K562 (cell line): ENCODE measurements at places on chromosomes 12 and 14.
A peak's percentile ranks its signal among the peaks of the same experiment; 100 is the strongest.

GRCh38 chr12:53180931-53181645, 363 bp upstream of the CSAD start:
- DNase-seq = peak; percentile 91

DNA sequence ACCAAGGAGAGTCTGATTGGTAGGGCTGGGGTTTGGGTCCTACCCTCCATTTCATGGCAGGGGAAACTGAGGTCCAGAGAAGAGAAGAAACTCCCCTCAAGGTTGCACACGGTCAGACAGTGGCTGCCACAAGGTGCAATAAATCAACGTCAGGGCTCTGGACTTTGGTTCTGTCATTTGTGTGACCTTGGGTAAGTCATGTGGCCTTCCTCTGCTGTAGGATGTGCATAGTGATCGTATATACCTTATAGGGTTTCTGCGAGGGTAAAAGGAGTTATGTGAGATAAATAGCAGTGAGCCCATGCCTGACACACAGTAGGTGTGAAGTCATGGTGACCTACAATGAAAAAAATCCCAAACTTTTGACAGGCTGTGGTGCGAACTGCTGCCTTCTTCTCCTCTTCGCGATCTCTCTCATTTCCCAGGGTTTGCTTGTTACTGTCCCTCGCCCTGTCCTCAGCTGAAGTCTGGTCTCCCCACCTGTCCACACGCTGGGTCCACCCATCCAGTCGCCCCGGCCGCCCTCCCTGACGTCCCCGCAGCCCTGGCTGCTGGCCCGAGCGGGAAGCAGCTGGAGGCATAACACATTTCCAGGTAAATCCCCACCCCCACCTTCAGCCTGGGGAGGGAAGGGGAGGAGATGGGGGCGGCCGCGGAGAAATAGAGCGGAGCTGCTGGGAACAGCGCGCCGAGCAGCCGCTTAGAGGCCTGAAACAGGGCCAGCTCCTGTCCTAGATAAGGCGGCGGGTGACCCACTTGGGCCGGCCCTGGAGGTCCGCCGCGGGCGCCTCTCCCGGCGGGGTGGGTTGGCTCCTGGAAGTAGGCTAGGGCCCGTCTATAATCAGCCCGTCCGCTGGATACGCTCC, 1.8 kb upstream of the FAM222A start:
- peak; percentile 58 for DNase-seq

- DNase-seq = no peak
Measured at GRCh38 chr14:93787465-93788292, 606 bp downstream of the PRIMA1 start.

DNA sequence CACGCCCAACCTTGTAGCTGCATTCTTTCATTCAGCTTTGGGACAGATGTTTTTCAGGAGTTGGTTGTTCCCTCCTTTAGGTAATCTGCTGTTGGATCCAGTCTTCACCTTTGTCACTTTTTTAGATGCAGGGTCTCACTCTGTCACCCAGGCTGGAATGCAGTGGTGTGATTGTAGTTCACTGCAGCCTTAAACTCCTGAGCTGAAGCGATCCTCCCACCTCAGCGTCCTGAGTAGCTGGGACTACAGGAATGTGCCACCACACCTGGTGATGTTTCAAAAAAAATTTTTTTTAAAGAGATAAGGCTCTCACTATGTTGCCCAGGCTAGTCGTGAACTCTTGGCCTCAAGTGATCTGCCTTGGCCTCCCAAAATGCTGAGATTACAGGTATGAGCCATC, 164.3 kb downstream of the KTN1 start:
- DNase-seq = no peak

- DNase-seq = peak; percentile 63
Measured at GRCh38 chr12:132686825-132687210, 324 bp downstream of the POLE start.

DNA sequence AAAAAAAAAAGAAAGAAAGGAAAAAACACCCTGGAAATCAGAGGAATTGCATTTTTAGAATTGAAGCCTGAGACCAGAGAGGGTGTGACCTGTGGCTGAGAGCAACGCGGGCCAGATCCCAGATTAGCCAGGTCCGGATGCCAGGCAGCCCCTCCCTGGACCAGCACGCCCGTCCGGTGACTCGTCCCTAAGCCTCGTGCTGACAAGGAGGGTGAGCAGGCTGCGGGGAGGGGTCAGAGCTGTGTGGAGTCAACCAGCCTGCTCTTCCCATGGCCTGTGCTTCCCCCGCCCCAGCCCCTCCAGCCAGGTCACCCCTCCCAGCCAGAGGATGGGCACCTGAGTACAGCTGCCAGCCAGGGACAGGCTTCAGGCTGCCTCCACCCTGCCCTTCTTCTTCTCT, 4.2 kb upstream of the KLC1 start:
- DNase-seq = no peak

- DNase-seq = peak; percentile 9
Measured at GRCh38 chr12:2893007-2893406, 2.3 kb downstream of the TULP3 start.

DNA sequence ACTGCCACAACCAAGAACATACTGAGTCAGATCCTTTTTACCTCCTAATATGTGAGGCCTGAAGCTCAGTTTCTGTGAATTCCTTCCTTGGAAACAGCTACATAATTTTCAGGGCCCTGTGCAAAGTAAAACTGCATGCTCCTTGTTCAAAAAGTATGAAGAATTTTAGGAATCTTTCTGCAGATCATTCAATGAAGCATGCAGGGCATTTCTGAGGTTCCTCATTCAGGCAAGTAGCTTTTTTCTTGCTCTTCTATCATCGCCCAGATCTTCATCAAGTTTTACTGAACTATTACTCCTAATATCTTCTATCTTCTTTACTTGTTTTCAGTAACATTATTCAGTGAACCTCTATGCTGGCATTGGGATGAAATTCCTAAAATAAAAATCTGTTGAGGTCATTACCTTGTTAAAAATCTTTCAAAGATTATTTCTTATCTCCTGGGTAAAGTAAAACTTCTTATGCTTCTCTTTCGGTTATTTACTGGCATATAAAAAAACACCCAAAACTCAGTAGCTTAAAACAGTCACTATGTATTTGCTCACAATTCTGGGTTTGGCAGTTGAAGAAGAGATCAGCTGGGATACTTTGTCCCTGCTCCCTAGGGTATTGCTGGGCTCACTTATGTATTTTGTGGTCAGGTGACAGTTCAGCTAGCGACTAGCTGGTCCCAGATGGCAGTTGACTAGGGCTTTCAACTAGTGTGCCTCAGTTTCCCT, 42.6 kb upstream of the KRR1 start:
- no peak for DNase-seq

- no peak for DNase-seq
Measured at GRCh38 chr14:70658899-70659298, 17.2 kb downstream of the TTC9 start.

- no peak for DNase-seq
Measured at GRCh38 chr12:75479963-75480461, 543 bp upstream of the GLIPR1 start.

GRCh38 chr14:86673523-86673969, 1143.6 kb downstream of the FLRT2 start:
- DNase-seq = no peak

DNA sequence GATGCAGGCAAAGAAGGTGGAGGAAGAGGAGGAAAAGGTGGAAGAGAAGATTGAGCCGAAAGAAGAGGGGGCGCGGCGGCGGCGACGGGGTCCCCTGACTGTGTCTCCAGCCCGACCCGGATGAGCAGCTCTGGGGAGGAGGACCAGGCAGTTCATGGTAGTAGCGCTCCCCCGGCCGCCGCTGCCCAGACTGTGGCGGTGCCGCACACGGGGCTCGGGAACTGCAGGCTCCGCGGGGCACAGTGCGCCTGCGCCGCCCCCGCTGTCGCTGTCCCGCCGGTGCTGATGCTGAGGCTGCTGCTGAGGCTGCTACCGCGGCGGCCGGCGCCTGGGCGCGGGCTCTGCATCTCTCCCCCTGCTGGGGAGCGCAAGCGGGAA, at the start of gene KCNH5:
TSS of gene KCNH5 (minus strand) at position 225 of the 378 bp plus-strand sequence. CDS start 272 bp downstream, outside the sequence.
- no peak for DNase-seq

GRCh38 chr12:117390866-117391265, 29.4 kb upstream of the NOS1 start:
- no peak for DNase-seq

DNA sequence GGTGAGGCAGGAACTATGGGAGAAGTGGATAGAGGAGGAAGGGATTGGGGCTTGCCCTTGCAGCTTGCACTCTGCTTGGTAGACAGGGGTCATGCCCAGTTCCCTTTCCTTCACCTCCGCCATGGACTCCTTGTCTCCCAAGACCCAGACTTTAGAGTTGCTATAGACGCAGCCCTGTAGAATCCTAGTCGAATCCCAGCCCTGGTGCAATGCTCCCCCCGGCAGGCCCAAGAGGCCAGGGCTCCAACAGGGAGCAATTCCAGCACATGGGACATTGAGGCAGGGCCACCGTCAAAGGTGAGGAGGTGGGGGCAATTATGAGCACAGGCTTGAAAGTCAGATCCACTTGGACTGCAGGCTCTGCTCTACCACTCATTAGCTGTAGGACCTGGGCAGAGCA, 29.5 kb upstream of the BCDIN3D start:
- DNase-seq = no peak

- no peak for DNase-seq
Measured at GRCh38 chr14:39681782-39682399, 249.7 kb upstream of the FBXO33 start.

DNA sequence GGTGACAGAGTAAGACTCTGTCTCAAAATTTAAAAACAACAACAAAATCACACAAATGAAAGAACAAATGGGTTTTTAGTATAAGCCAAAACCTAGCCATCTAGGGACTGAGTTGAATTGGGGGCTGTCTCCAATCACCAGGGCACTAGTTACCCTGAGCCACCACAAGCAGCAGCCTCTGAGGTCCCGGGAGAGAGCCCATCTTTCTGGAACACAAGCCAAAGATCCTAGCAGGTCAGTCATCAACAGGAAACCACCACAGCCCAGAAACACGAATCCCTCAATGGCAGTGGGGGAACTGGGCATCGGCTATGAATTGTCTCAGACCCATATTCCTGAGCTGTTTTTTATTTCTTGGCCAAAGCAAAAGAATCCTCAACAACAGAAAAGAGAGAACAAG, 75.3 kb downstream of the KDM2B start:
- no peak for DNase-seq

GRCh38 chr12:1946296-1946695, 27.8 kb upstream of the CACNA2D4 start:
- no peak for DNase-seq

GRCh38 chr12:113424915-113425823, 3.0 kb downstream of the SDSL start:
- DNase-seq = peak; percentile 72
